ENCODE measurements at places on chromosomes 6 and 20.

DNA sequence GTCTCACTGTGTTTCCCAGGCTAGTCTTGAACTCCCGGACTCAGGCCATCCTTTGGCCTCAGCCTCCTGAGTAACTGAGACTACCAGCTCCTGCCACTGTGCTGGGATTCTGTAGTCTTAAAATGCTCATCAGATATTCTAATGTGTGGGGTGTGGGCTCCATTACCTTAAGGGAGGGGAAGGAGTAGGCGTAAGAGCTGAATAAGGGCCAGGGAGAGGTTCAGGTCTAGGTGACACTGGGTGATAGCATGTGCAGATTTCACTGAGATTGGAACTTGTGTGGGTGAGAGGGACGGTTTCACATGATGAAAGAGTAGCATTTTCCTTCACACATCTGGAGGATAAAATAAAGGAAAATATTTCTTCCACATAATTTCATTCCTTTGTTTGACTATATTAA lies 8.5 kb downstream of the AKAP12 start:
- DNase-seq: no peak

DNA sequence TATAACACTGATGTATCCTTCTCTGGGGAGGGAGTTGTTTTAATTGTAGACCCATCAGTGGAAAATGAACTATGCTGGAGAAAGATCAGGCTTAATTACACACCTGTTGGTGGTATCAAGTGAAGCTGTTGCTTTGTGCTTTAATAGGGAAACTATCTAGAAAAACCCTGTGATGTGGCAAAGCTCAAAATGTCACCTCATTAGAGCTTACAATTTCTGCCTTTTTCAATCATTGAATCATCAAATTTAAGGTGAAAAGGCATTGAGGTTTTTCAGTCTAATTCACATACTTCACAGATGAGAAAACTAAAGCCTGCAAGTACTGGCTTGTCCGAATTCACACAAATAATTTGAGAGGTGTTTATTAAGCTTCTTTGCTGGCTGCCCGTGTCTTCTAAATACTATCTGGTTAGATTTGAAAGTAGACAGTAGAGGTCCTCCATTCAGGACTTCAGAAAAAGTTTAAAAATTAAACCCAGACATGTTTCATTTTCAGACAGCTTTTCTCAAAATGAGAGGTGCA lies 143.3 kb upstream of the MAP3K7 start:
- peak; percentile 13 for DNase-seq

- no peak for DNase-seq
Measured at GRCh38 chr20:48536206-48536605, 291.6 kb downstream of the PREX1 start.

DNA sequence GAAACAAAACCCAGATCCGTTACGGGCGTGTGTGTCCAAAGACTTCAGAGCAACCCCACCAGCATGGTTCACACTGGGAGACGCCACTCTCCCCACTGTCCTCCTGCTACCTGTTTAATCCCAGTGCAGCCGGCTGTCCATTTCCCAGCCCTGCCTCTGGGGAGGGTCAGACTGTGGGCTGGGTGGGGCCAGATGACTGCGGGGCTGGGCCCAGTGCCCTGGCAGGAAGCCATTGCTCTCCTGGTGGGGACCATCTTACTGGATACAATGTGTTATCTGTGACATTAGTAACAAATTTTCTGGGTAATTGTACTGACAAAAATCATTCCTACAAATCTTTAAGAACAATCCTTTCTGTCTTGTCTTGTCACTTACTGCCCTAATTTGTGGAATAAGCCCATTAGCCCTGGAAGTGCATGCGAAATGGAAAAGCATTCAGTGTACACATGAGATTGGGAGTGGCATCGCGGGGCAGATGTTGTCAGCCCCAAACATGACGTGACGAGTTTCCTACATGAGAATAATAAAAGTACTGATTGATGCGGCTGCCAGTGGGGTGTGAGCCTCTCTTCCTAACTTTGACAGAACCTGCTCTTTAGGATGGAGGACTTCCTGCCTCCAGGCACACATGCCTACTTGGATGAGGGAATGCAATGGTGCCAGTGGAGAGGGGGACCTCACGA lies 37.9 kb upstream of the PCMTD2 start:
- DNase-seq: no peak

GRCh38 chr20:19777981-19778380 lies 19.9 kb downstream of the RIN2 start:
- DNase-seq: no peak

GRCh38 chr6:170553534-170554012 lies 466 bp upstream of the PSMB1 start:
- peak; percentile 45 for DNase-seq

DNA sequence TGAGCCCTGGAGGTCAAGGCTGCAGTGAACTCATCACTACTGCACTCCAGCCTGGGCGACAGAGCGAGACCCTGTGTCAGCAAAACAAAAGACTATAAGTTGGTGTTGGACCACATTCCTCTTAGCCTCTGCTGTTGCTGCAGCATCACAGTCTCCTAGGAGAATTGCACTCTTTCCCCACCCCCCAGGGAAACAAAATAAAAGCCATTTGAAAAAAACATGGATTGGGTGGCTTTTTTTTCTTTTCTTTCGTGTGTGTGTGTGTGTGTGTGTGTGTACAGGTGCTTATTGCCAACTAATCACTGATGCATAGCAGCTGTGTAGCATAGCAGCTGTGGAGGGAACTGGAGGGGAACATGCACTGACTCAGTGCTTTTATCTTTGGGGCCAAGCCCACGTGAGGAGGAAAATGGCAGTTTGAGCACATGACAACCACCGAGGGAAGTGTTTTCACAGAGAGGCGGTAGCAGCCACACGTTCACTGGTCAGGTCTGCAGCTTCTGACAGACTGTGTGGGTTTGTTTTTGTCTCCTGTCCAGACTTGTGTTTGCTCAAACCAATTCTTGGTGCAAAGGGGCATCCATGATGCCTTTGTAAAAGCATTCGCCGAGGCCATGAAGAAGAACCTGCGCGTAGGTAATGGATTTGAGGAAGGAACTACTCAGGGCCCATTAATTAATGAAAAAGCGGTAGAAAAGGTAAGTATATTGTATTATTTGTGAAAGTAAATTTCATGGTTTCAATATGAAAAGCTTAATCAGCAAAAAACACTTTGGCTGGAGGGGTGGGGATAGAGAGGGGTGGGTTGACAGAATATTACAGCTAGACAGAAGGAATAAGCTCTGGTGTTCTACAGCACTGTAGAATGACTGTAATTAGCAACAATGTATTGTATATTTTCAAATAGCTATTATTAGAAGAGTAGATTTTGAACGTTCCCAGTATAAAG lies 27.7 kb downstream of the ALDH5A1 start:
- DNase-seq: no peak

- DNase-seq: no peak
Measured at GRCh38 chr20:3711484-3711941, 887 bp downstream of the SIGLEC1 start.
